ENCODE measurements at places on chromosomes 7 and 10.
A peak's percentile ranks its signal among the peaks of the same experiment; 100 is the strongest.

GRCh38 chr7:13532028-13532753 is 457.3 kb downstream of the ETV1 start:
- no peak for DNase-seq

GRCh38 chr7:1611708-1612241 is 41.9 kb upstream of the PSMG3 start:
- peak; percentile 80 for DNase-seq

DNA sequence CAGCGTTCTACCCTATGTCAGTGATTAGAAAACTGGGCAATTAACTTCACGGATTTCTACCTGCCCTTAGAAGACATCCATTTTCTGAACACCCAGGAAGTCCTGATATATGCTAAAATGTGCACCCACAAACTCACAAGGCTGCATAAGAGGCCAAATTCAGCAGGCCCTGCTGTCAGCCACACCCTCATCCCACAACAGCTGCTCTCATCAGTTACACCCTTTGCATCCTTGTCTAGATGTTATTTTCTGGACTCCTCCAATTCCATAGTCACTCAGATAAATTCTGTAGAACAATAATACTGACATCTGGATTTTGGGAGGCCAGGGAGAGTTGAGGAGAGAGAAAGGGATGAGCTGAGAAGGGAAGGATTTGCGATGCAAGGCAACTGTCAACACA is 208.9 kb downstream of the TAX1BP1 start:
- no peak for DNase-seq

DNA sequence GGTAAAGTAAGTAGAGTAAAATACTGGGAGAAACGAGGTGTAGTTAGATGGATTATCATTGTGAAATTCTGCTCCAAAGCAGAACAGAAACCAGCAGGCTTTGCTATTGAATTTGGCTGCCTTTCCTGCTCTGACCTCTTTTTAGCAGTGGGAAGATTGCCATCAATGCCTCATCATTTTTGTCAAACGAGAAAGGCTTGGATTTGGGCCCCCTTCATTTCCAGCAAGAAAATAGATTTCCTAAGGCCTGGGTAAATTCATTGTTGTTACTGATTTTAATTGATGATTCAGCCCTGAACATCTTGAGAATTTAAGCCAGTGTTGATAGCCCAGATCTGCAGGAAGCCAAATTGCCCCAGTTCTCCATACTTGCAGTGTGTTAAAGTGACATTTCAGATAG is 35.2 kb upstream of the ASAH2 start:
- peak; percentile 25 for DNase-seq

- no peak for DNase-seq
Observed at GRCh38 chr7:130127821-130128317, 57.5 kb downstream of the KLHDC10 start.

- DNase-seq, result no peak
Observed at GRCh38 chr10:79321951-79322350, 25.3 kb upstream of the PPIF start.

DNA sequence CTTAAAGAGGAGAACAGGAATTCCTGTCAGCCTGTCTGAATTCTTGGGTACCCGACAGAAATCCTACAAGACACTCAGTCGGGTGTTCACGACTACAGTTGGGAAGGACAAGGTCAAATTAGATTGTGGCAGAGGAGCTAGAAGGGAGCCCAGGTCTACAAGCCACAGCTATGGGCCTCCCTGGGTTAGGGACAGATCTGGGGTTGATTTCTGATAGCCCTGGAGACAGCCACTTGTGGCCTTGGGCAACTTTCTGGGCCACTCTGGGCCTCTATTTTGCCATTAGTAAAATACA is 39.7 kb upstream of the ANTXRL start:
- DNase-seq, result no peak

- DNase-seq, result no peak
Observed at GRCh38 chr7:114741911-114742310, 180.0 kb upstream of the MDFIC start.

DNA sequence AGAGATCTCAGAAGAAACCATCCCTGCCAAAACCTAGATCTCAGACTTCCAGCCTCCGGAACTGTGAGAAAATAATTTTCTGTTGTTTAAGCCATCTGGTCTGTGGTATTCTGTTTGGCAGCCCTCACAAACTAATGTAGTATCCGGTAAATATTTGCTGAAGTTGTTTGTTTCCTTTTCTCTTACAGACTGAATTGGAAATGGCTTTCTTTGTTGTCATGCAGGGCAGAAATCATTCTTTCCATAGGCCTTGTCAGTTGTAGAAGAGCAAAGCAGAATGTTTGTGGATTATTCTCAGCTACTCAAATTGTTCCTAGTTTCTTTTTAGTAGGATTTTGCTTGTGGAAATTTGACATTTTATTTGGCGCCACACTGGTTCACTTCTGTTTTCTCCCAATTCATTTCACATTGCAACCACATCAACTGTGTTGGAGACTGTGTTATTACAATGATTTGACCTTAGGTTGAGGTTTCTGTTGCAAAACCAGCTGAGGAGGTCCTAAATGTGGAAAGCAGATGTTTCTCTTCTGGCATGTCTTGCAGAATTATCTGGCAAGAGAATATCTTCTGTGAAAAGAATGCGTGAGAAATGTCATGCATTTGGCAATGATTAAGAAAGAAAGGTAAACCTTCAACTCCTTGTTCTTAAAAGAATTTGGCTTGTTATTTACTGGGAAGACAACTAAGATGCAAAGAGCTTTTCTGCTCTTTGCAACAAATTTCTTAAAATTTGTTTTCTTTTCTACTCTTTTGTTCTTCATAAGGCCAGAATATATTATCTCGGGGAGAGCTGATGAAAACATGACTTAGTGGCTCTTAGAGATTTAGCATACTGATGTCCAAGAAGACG is 25.8 kb downstream of the ACTA2 start:
- DNase-seq, result no peak

- DNase-seq, result no peak
Observed at GRCh38 chr7:135375908-135376699, 133.8 kb downstream of the CNOT4 start.
